NCI-H510A treated with DMSO at 0.1 percent for 48 hours (cell line): ENCODE measurements at places on chromosomes 7 and 10.

- no peak for DNase-seq
Observed at GRCh38 chr10:119384127-119384526, 158.4 kb downstream of the RGS10 start.

- DNase-seq, result peak; percentile 52
Observed at GRCh38 chr7:100655908-100656674, at the start of gene ACTL6B. Gene ACTL6B, minus strand, starts transcription at chr7:100656448. Its CDS starts 94 bp downstream, at chr7:100656354.

DNA sequence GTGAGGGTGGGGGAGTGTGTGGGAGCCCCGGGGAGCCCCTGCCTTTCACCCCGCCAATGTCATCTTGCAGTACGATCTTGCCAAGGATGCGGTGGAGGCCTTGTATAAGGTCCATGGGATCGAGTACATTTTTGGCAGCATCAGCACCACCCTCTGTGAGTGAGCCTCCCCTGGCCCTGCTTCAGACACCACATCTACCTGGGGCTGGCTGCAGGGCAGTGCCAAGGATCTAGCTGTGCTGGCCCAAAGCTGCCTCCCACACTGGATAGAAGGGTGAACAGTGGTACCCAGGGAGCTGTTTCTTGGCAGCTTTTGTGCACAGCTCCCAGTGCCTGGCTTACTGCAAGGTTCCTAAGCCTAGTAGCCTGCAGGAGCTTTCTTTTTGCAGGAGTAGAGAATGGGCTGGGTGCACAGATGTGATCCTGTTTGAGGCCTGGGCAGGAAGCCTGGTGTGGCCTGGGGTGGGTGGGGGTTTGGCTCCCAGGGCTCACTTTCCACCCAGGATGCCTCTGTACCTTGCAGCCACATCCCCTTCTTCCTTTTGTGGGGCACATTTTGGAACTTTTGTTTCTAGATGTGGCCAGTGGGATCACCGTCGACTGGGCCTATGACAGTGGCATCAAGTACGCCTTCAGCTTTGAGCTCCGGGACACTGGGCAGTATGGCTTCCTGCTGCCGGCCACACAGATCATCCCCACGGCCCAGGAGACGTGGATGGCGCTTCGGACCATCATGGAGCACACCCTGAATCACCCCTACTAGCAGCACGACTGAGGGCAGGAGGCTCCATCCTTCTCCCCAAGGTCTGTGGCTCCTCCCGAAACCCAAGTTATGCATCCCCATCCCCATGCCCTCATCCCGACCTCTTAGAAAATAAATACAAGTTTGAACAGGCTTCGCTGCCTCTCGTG is 12.2 kb upstream of the CPA1 start:
- no peak for DNase-seq

DNA sequence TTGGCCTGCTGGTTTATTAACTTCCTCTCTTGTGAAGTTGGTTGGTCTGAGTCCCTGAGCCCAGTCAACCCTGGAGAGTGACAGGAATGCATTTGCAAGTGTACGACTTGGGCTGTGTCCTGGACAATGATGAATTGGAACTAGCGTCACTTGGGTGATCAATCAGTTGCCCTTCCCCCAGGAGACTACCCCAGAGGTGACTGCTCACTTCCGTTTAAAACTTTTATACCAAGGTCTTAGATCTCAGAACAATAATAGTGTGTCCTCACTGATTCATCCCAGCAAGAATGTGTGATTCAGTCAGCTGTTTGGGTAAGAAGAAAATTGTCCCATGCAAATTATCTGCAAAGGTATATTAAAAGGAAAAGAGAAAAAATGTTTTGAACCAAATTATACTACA is 102.9 kb upstream of the ARMC3 start:
- no peak for DNase-seq

DNA sequence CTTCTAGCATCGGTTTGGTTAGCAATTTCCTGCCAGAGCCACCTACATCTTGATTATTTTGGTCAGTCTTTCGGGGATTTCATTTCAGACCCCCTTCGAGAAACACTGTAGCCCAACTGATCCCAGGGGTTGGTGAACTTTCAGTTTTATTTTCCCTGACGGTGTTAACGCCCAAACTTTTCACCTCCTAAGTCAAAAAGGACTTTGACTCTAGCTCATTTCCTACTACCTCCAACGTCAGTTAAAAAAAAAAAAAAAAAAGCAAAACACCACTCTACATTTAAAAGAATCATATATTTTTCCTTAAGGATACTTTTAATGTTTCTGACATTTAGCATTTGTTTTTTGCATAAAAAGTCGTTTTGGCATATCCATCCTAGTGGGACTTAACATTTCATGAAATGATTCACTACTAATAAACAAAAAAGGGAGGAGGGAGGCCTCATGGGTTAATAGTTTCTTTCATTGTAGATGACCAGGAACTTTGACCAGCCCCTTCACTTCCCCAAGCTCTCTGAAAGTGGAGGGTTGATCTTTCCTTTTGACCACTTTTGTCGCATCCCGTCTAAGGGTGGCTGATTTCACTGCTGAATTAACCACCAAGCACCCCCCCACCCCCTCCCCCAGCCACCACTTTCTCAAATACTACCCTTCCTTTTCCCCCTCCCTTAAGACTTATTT is 764 bp upstream of the TCF7L2 start:
- peak; percentile 56 for DNase-seq

GRCh38 chr7:64494912-64495461 is 67.9 kb downstream of the ZNF680 start:
- no peak for DNase-seq

DNA sequence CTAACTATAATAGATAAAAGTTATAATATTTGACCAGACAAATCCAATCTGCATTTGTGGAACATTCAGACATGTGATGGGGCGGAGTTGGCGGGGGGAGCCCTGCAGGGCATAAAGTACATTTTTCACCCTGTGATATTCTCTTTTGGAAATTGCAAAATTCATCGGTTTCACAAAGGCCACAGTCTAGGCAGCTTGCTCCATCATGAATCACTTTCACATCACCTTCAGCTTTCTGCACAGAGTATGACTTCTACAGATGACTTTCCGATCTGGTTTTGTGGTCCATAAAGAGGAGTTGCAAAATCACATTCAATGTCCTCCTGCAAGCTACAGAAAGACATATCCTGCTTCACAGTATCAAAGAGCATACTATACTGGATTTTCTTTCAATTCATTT is 51.4 kb upstream of the APBB1IP start:
- no peak for DNase-seq

- peak; percentile 20 for DNase-seq
Observed at GRCh38 chr7:33044401-33044718, 18.2 kb downstream of the NT5C3A start.

DNA sequence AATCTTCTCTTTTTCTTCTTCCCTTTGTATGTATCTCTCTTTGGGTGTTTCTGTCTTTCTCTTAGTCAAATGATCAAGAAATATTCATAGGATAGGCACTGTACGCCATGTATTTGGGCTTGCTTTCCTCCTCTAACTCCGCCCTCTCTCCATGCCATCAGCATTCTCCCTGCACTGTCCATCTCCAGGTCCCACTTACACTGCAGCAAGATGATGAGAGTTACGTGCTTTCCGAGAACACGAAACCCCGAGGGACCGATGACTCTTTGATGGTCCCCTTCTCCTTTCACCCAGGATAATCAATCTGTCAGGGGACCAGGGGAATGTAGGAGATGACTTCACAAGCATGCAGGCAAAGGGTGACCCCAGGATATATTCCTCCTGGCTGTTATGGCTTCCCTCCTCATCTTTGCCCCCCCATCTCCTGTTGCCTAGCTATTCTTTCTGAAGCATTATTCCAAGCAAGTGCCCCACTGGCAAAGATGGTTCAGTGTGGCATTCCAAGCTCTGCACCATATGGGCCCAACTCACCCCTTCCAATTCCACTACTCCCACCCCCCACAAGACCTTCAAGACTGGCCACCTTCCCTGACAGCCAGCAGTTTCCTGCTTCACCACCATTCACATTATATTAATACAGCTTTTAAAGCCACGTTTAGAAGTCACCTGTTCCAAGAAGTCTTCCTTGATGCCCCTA is 40.0 kb downstream of the HIF1AN start:
- DNase-seq, result no peak

- DNase-seq, result no peak
Observed at GRCh38 chr7:140899883-140900282, 24.8 kb downstream of the BRAF start.

GRCh38 chr7:44331682-44332081 is 6.3 kb upstream of the CAMK2B start:
- no peak for DNase-seq

- DNase-seq, result no peak
Observed at GRCh38 chr10:123913688-123914268, 22.2 kb upstream of the CPXM2 start.

DNA sequence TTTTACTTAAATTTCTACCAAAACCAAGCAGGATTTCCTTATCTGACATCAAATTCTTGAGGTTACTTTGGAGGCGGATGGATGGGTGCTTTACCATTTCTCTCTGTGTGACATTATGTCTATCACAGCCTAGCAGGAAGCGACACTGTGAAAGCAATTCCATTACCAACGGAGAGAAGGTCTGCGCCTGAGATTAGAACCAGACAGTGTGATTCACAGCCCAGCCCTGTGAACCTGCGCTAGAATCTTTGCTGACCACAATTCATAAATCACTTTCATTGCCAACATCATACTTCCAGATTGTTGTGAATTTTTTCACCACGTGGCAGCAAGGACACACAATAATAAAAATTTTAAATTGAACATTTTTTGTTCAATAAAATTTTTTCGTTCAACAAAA is 126.5 kb downstream of the CUBN start:
- DNase-seq, result no peak

DNA sequence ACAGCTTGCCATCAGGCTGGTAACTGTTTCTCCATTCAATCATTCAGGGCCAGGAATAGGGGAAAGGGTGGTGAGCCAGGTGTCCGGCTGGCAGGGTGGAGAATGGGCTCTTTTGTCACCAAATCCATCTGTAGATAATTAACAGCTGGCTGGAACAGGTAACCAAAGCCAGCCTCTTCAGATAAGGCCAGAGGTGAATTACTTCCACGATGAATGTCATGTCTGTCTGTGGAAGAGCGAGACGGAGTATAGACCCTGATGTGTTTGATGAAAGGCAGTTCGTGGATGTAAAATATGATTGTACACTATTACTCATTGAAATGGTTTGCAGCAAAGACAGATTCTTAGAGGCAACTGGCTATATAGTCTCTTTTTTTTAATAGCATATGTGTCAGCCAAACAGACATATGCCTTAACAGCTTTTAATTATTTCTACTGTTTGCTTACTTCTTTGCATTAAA is 149.8 kb downstream of the KLF6 start:
- no peak for DNase-seq

DNA sequence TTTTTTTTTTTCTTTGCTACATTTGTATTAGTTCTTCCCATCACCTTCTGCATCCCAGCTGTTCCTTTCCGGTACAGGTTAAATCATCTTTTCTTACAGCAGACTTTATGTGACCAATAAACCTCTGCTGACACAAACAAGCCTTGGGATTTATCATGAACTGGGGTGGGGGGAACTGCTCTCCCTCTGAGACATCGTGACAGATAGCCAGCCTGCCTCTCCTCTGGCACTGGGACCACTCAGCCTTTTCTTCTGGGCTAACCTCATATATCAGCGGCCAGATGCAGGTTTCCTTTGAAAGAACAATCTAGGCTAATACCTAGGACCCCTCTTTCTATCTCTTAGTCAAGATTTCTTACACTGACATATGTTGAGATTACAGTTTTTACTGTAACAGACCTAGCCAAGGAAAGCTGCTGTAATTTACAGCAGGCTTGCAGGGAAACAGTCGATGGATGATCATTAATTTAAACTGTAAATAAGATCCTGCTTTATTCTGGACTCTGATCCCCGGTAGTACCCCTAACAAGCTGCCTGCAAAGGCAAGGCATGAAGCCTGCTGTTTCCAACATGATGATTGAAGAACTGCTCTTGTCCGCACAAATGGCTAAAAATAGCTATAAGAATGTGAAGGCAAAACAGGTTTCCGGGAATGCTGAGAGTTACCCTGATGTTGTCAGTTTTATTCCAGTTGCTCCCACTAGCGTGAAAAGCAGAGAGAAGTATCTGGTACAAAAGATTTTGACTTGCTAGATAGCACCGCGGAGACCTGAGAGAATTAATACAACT is 338.7 kb downstream of the SORCS1 start:
- DNase-seq, result no peak

GRCh38 chr10:79162861-79163665 is 94.3 kb downstream of the ZMIZ1 start:
- no peak for DNase-seq

- DNase-seq, result no peak
Observed at GRCh38 chr10:118383699-118384098, 41.6 kb upstream of the FAM204A start.

DNA sequence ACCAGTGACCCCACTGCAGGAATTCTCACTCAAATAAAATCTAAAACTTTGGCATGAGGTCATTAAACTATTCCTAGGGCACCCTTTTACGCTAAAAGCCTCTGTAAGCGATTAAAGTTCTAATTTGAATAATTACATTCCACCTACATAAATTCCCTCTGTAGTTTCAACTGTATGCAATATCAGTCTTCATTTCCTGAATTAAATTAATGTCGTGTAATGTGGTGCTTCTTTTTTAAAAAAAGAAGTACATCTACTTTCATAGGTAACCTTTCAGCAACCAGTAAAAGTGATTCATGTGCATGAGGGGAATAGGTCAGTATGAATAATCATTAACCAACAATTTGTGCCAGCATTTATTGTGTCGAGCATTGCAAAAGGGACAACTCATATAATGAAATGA is 44.7 kb downstream of the IMMP2L start:
- DNase-seq, result no peak

GRCh38 chr10:89683883-89684282 is 17.5 kb upstream of the KIF20B start:
- DNase-seq, result peak; percentile 74

GRCh38 chr7:64312826-64313225 is 935 bp upstream of the ZNF736 start:
- DNase-seq, result no peak

DNA sequence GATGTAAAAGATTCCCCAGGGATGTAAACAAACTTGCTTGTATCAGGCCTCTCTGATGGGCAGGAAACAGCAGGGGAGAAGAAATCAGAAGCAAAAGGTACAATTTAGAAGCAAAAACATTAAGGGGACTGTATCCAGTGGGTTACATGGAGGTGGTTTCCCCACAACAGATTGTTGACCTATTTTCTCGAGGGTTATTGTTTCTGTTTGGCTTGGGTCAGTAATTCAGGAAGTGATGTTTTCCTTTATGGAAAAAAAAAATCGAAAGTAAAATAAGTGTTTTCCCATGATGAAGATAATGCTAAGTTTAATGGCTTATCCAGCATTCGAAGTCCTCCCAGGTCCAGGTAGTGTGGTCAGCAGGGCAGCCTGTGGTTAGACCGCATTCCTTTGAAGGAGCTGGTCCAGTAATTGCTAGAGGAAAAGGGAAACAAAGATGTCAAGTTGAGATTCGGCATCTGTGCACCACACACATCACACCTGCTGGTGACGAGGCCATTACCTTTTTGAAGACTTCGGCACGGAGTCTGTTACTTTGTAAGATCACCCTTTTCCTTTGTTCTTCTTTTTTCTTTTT is 37.3 kb upstream of the ADAM12 start:
- no peak for DNase-seq
